ENCODE measurements at places on chromosomes 2 and 18.

DNA sequence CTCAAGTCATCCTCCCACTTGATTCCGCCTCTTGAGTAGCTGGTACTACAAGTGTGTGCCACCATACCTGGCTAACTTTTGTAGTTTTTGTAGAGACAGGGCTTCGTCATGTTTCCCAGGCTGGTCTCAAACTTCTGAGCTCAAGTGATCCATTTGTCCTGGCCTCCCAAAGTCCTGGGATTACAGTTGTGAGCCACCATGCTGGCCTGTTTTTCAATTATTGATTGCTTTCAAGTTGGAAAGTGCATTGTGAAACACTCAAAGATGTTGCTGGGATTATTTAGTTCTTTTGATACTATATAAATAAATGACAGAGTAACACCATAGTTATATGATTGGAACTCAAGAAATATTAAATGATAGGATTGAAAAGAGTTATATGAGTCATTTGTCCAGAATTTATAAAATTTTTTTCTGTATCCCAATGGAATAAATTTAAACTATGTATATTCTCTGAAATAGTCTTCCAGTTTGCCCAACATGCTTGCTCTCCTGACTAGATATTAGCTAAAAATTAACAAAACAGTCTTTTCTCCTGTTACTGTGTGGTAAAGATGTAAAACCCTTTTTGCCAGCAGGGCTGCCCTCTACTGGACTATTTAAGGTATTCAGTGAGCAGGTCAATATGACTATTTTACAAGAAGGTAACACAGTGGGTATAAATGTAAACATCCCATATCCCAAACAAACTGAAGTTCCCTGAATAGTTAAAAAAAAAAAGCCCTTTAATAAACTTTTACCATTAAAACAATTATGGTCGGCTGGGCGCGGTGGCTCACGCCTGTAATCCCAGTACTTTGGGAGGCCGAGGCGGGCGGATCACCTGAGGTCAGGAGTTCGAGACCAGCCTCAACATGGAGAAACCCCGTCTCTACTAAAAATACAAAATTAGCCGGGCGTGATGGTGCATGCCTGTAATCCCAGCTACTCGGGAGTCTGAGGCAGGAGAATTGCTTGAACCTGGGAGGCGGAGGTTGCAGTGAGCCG lies 42.7 kb downstream of the ACSL3 start:
- peak; percentile 52 for DNase-seq

- no peak for DNase-seq
These were observed 66.7 kb downstream of the NXPH2 start for GRCh38 chr2:138713504-138713903.

DNA sequence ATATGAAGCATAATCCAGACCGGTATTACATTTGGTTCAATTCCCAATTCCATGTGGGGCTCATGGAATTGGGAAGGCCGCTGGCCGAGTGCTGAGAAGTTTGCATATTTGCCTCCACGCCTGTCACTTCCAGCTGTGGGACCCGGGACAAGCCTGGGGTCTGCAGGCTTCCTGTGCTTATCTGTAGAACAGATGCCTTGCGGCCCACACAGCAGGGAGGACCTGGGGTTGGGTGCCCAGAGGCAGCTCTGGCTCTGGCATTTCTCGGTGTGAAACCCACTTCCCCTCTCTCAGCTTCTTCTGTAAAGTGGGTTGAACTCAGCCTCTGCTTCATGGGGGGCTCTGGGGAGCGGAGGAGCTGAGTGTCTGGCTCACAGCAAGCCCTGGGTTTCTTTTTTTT lies 97.9 kb downstream of the SH3BP4 start:
- no peak for DNase-seq

- no peak for DNase-seq
These were observed 27.2 kb downstream of the IL1R2 start for GRCh38 chr2:102018823-102019445.

DNA sequence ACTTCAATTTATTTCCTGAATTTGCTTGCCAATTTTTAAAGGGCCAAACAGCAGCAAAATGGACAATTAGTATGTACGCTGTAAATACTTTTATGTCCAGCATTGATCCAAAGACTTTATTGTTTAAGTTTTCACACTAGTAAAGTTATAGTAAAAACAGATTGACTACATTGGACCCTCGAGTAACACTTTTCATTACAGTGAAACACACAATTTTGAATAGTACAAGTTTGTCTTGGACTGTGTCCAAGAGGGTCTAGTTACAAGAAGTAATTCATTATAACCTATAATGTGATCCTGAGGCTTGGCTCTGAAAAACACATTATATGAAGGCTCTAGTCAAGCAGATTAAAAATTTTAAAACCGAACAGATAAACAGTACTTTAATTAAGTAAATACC lies 11.4 kb upstream of the RBBP8 start:
- DNase-seq = no peak

GRCh38 chr2:240591784-240592183 lies 5.2 kb downstream of the CAPN10 start:
- no peak for DNase-seq

GRCh38 chr18:54261894-54262293 lies 7.4 kb upstream of the POLI start:
- no peak for DNase-seq

DNA sequence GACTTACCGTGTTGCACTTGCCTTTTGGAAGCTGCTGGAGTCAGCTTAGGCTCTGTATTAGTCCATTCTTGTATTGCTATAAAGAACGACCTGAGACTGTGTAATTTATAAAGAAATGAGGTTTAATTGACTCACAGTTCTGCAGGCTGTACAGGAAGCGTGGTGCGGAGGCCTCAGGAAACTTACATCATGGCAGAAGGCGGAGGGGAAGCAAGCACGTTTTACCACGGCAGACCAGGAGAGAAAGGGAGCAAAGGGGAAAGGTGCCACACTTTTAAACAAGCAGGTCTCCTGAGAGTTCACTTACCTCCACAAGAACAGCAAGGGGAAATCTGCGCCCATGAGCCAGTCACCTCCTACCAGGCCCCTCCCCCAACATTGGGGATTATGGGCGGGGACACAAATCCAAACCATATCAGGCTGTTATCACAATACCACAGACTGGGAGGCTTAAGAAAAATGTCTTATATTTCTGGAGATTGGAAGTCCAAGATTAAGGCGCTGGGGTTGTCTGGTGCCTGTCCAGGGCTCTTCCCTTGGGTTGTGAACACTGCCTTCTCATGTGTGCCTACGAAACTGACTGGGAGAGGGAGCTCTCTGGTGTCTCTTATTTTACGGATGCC lies 3.6 kb upstream of the D2HGDH start:
- DNase-seq = no peak

- no peak for DNase-seq
These were observed 25.9 kb downstream of the HS1BP3 start for GRCh38 chr2:20624884-20625485.

GRCh38 chr18:76521417-76522121 lies 26.5 kb upstream of the ZNF516 start:
- DNase-seq = no peak

- DNase-seq = no peak
These were observed 68.5 kb downstream of the TMEM237 start for GRCh38 chr2:201574766-201575165.

GRCh38 chr18:24014986-24015638 lies 558 bp downstream of the TTC39C start:
- DNase-seq = no peak

DNA sequence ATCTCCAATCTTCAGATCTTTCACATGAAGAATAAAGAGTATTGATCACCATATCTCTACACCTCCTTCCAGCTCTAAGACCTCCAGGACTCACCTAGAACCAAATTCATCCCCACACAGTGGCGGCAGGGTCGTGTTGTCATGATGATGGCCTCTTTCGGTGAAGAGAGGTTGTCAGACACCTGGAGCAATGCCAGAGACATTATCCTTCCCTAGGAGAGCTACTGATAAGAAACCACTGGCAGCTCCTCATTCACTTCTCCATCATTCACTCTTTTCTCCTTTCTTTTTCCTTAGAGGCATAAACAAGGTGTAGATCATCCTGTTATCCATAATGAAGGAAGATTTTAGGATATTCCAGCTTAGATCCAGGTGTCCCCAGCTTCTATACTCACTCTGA lies 197.9 kb upstream of the TNP1 start:
- no peak for DNase-seq

- no peak for DNase-seq
These were observed 323.2 kb downstream of the CYP26B1 start for GRCh38 chr2:71824436-71824835.

DNA sequence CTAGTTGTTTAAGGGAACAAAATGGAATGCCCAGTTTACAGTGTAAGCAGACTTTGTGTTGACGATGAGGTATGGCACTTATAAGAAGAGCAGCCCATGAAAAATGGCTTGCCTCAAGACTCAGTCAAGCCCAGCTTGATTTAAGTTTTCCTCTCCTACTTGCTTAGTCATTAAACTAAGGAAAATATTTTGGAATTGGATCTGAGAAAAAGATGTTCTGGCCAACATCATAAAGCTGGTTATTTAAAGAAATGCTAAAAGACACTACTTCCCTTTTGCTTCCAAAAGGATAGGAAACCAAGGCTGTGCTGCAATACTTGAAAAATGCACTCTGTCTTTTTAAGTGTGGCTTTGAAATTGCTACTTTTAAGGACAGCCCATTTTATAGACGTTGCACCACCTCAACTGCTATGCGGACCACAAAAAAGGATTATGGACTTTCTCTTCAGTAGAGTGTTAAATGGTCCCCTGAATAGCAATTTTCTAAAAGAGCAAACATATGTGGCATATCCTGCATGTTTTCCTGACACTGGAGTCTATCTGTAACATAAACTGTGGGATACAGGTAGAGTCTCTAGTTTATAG lies 32.1 kb downstream of the CCDC141 start:
- DNase-seq = no peak

DNA sequence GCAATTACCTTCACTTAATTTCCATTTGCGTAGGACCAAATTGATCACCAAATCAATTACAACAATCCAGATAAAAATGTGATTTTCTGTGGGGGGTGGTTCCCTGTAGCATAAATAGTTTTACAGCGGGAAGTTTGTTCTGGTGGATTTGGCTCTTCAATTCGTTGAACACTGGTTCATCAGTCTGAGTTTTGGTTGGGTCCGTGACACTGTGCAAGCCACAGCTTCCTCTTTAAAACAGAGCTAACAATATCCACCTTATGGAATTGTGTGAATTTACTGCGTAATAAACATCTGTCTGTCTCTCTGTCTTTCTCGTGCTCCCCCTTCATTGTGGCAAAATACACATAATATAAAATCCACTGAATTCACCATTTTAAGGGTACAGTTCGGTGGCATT lies 310.8 kb downstream of the TGIF1 start:
- no peak for DNase-seq

DNA sequence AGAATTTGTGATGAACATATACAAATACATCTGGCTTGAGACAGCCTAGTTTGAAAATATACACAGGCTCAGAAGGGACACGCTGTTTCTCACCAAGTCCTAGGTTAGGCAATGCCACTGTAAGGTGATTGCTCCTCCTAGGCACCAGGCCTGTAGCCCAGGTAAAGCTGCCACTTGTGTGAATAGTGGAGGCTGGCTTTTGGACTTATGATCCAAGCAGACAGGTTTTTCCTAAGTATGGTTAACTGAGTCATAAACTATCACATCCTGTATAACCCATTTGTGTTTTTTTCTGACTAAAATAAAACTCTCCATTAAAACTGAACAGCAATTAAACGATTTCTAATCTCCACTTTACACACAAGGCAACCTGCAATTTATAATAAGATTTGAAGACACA lies 81.0 kb downstream of the SEMA4F start:
- no peak for DNase-seq

DNA sequence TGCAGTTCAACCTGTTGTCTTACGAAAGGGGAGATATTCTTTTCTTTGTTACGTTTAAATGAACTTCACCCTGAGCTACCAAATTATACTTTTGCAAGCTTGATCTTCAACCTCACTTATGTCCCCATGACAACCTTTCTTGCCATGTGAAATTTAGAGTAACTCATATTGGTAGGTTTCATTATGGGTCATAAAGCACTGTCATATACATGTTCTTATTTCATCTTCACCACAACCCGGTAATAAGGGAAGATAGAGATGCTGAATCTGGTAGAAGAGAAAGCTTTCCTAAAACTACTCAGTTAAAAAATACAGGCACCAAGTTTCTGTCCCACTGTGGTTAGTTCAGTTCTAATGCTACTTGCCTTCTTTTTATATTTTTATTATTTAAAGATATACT lies 208.5 kb upstream of the NRP2 start:
- DNase-seq = no peak

GRCh38 chr2:64336171-64336570 lies 117.8 kb upstream of the LGALSL start:
- DNase-seq = no peak

DNA sequence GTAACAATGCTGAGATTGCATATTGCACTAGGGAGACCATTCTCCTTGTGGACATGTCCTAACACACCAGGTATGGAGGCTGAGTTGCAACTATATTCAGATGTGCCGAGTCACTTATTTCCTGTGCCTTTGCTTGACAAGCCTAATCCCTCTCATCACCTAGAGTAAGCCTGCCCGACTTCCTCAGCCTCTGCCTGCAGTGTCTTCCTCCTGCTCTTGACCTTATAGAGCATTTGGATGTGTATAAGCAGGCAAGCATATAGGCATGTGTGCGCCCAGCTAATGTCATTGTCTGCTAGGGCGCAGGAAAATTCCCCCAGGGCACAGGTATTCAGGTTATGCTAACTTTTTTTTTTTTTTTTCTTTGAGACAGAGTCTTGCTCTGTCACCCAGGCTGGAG lies 316.9 kb downstream of the CDH2 start:
- no peak for DNase-seq

DNA sequence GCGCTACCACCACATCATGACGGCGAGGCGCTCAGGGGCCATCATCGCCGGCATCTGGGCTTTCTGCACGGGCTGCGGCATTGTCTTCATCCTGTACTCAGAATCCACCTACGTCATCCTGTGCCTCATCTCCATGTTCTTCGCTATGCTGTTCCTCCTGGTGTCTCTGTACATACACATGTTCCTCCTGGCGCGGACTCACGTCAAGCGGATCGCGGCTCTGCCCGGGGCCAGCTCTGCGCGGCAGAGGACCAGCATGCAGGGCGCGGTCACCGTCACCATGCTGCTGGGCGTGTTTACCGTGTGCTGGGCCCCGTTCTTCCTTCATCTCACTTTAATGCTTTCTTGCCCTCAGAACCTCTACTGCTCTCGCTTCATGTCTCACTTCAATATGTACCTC lies 2.3 kb downstream of the MC5R start:
- DNase-seq = no peak

- no peak for DNase-seq
These were observed 9.3 kb upstream of the GPR35 start for GRCh38 chr2:240615820-240616547.

DNA sequence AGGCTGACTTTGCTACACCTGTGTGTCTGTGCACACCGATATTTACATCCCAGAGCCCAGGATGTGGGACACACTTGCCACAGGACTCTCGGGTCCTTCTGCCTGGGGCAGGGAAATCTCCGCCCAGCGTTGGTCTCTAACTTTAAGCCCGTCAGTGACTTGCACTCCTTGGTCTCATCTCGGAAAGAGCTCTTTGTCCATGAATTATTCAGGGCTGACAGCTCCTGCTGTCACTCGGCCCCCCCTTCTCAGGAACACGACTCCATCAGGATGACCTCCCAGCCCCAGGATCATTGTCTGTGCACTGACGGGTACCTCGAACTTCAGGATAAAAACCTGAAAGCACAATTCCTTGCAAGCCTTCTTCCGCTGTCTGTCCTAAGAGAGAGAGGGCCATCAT lies 26.6 kb downstream of the PLB1 start:
- DNase-seq = no peak

- no peak for DNase-seq
These were observed 91.6 kb downstream of the ASB1 start for GRCh38 chr2:238518172-238518820.
